ENCODE measurements at places on chromosomes 2 and 18.

DNA sequence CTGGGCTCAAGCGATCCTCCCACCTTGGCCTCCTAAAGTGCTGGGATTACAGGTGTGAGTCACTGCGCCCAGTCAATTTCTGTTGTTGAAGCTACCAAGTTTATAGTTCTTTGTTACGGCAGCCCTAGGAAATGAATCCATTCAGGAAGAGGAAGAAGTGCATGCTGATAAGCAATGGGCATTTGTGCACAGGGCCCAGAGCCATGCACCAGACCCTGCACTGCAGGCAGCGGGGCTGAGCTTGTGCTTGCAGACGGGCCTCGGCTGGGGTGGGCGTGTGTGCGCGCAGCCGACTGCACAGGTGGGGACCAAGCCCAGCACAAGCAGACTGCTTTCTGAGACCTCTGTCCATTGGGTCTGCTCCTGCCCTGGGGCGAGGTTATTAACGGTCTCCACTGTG lies 144.6 kb downstream of the CABLES1 start:
- DNase-seq = no peak

GRCh38 chr2:12259493-12259892 lies 457.2 kb upstream of the TRIB2 start:
- no peak for DNase-seq

GRCh38 chr2:182393270-182393760 lies 33.5 kb downstream of the PDE1A start:
- no peak for DNase-seq

- DNase-seq = no peak
Measured at GRCh38 chr2:26422947-26423629, 21.4 kb downstream of the DRC1 start.

GRCh38 chr2:159585622-159586021 lies 30.7 kb downstream of the BAZ2B start:
- DNase-seq = no peak

DNA sequence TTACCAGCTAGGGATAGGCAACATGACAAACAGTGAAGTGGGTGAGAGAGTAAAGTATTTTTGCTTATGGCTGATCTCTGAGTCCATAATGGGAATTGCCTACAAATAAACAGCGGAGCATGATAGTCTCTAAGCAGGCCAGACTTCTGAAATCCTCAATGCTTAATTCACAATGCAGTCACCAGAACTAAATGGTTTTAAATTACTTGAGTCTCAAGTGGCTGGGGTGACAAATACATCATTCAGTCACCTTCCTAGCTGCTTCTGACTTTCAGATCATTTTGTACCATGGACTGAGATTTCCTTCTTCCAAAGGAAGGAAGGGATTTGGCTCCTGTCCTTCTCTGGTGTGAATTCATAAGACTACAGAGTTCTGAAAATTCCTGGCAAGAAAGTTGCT lies 82.8 kb upstream of the RMP24 start:
- DNase-seq = no peak

DNA sequence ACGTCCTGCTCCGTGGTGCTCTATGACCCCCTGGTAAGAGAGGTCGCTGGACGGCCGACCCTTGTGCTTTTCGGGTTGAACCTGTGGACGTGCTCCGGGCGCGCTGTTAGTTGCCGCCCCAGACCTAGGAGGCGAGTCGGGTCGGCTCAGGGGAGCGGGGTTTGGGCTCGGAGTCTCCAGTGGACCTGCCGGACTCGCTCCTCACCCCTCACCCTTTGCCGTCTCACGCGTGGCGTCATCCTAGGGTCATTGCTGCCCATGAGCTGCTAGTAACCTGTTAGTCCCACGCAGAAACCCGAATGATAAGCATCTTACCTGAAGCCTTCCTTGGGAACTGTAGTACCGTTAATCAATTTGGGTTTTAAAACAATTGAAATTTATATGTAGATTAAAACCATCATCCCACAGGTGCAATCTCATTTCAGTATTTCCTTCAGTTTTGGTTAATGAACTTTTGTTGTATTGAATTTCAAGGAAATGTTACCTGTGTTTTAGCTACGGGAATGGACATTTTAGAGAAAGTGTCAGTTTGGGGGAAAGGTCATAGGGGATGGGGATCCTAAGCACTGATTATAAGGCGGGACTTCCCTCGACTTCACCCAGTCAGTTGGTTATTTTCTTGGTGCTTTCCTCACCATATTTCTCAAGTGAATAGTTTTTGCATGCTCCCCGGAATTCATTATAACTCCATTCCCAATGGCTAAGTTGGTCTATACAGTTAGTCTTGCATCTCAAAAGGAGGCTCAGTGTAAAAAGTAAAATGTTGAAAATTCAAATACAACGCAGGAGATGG lies 536 bp downstream of the ELP2 start:
- no peak for DNase-seq

DNA sequence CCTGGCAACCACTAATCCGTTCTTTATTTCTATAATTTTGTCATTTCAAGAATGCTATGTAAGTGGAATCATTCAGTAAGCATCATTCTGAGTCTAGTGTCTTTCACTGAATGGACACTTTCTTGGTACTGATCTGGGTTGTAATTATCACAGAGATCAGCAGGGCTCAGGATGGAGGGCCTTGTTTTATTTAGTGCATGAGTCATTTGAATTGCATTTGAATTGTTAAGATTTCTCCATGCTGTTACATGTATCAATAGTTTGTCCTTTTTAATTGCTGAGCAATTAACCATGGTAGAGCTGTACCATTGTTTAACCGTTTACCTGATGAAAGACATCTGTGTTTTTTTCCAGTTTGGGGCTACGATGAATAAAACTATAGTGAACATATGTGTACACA lies 256.4 kb downstream of the THSD7B start:
- DNase-seq = no peak

DNA sequence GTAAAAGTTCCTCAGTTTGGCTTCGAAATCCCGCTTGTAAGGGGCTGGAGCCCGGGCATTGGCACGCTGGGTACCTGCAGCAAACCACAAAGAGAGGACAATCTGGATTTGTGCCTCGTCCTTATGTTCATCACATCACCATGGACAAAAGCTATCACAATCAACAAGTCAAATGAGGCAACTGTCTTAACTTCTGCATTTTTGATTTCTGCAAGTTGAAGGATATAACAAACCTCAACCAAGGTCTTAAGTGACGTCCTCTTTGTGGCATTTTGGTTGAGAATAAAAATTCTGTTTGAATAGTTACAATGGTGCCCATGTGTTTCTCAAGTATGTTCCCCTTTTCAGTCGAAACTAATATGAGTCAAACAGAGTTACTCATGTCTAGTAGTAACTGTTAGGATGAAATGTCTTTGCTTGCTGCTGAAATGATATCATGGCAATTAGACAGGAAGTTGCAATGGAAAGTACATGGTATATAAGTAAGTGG lies 70.8 kb upstream of the STK17B start:
- DNase-seq = no peak

DNA sequence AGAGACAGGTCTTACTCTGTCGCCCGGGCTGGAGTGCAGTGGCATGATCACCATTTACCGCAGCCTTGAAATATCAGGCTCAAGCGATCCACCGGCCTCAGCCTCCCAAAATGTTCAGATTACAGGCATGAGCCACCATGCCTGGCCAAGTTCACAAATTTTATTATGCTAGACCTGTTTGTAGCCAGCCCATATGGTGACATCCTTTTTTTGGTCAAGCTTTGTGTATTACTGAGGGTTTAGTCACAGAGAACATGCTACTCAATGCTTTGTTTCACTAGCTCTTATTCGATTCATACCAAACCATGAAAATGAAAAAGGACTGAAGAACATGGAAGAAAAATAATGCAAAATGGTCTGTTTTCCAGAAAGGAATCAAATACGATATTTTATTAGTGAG lies 41.4 kb downstream of the DGKD start:
- no peak for DNase-seq
